RPMI7951 (cell line): ENCODE measurements at places on chromosomes 1 and 21. TPM values are rescaled to one million over a fixed set of nuclear protein-coding genes. Genes with fewer than 3 reads are reported as not detected.

The PLA2G2E gene
- not detected in 2 replicates for total RNA-seq

The LENEP gene
- total RNA-seq = 1.7 TPM in 1 of 2 replicates, not detected in the other

The C2CD4D gene
- total RNA-seq = not detected in 2 replicates

The BRWD1 gene
- total RNA-seq = 23.4 and 30.1 TPM in 2 replicates

The LCE7A gene
- total RNA-seq = not detected in 2 replicates

The PPFIA4 gene
- 2.4 and 4.5 TPM in 2 replicates for total RNA-seq

The INPP5B gene
- total RNA-seq = 13.4 and 14.1 TPM in 2 replicates

The SH2D2A gene
- 0.48 TPM in 1 of 2 replicates, not detected in the other for total RNA-seq

The KCNJ15 gene
- total RNA-seq = 13.2 and 18.9 TPM in 2 replicates

The SLC35D1 gene
- total RNA-seq = 12.8 and 12.9 TPM in 2 replicates

The RPS6KC1 gene
- 14.7 and 19.3 TPM in 2 replicates for total RNA-seq

The CNR2 gene
- total RNA-seq = not detected in 2 replicates

The SLFNL1 gene
- total RNA-seq = 0.12 TPM in 1 of 2 replicates, not detected in the other

The TMIGD3 gene
- not detected in 2 replicates for total RNA-seq

The KRTAP10-10 gene
- not detected in 2 replicates for total RNA-seq

The RNASEL gene
- 5.9 and 6.4 TPM in 2 replicates for total RNA-seq

The RBP7 gene
- not detected in 2 replicates for total RNA-seq

The USH2A gene
- total RNA-seq = under 0.01 TPM in 2 replicates

The LYPD8 gene
- 1.4 and 2.1 TPM in 2 replicates for total RNA-seq

The CADM3 gene
- total RNA-seq = 0.96 and 1.2 TPM in 2 replicates

The JAM2 gene
- 1.5 and 1.9 TPM in 2 replicates for total RNA-seq

The SASS6 gene
- total RNA-seq = 10.9 and 14.7 TPM in 2 replicates

The GLIS1 gene
- total RNA-seq = 1.3 and 1.9 TPM in 2 replicates

The POU3F1 gene
- not detected in 2 replicates for total RNA-seq

The LRRC7 gene
- 0.12 and 0.20 TPM in 2 replicates for total RNA-seq

The PLA2G2A gene
- not detected in 2 replicates for total RNA-seq

The CGN gene
- under 0.01 and 0.10 TPM in 2 replicates for total RNA-seq

The LCE2B gene
- not detected in 2 replicates for total RNA-seq

The GNAT2 gene
- 0.29 TPM in 1 of 2 replicates, not detected in the other for total RNA-seq

The TNNI3K gene
- total RNA-seq = 0.12 TPM in 1 of 2 replicates, not detected in the other

The FOXE3 gene
- total RNA-seq = not detected in 2 replicates

The C1orf53 gene
- total RNA-seq = 2.6 and 8.3 TPM in 2 replicates

The NIPAL3 gene
- total RNA-seq = 17.5 TPM in 2 replicates

The ATP1A4 gene
- total RNA-seq = not detected in 2 replicates

The CD1E gene
- total RNA-seq = not detected in 2 replicates

The CAPN8 gene
- total RNA-seq = not detected in 2 replicates

The SH2D1B gene
- 0.10 and 0.12 TPM in 2 replicates for total RNA-seq

The OR10T2 gene
- total RNA-seq = not detected in 2 replicates

The WDR64 gene
- total RNA-seq = not detected in 2 replicates

The CFAP126 gene
- total RNA-seq = not detected in 2 replicates

The CTNNBIP1 gene
- total RNA-seq = 30.6 and 37.0 TPM in 2 replicates

The ITPKB gene
- 2.5 and 3.8 TPM in 2 replicates for total RNA-seq

The USP33 gene
- 73.5 and 84.5 TPM in 2 replicates for total RNA-seq

The CDC14A gene
- 5.3 and 5.6 TPM in 2 replicates for total RNA-seq

The MATN1 gene
- total RNA-seq = 0.20 and 0.48 TPM in 2 replicates

The PRELP gene
- not detected in 2 replicates for total RNA-seq

The ARMH1 gene
- total RNA-seq = 0.29 TPM in 1 of 2 replicates, not detected in the other

The MAP10 gene
- 4.9 and 7.3 TPM in 2 replicates for total RNA-seq

The MRTO4 gene
- 42.5 and 56.4 TPM in 2 replicates for total RNA-seq

The SPRR2F gene
- not detected in 2 replicates for total RNA-seq

The HES5 gene
- not detected in 2 replicates for total RNA-seq

The TMEM9 gene
- total RNA-seq = 101 and 107 TPM in 2 replicates
